Left kidney (tissue), 8 donors: ENCODE measurements at places on chromosomes 2 and 18. TPM values are rescaled to one million over a fixed set of nuclear protein-coding genes. Genes with fewer than 3 reads are reported as not detected.

The PLGLB2 gene
- 1.3 TPM for polyA plus RNA-seq

The ATOH8 gene
- polyA plus RNA-seq = 10.3 TPM

The TRAF3IP1 gene
- polyA plus RNA-seq = 24.1 TPM

The PLEKHH2 gene
- polyA plus RNA-seq = 66.9 TPM

The EGR4 gene
- polyA plus RNA-seq = not detected

The TUBA4B gene
- 0.75 TPM for polyA plus RNA-seq

The UGT1A1 gene
- polyA plus RNA-seq = 0.58 TPM

- DNase-seq = no peak
Measured at GRCh38 chr2:58708565-58708964, 467.4 kb upstream of the FANCL start.

GRCh38 chr2:172972005-172972619 is 103.5 kb upstream of the MAP3K20 start:
- DNase-seq = peak; percentile 17

- no peak for DNase-seq
Measured at GRCh38 chr2:114550364-114550763, 107.9 kb downstream of the DPP10 start.

GRCh38 chr2:211070547-211070946 is 514.1 kb downstream of the CPS1 start:
- no peak for DNase-seq

- DNase-seq = no peak
Measured at GRCh38 chr2:146633159-146633558, 1211.7 kb upstream of the ACVR2A start.

DNA sequence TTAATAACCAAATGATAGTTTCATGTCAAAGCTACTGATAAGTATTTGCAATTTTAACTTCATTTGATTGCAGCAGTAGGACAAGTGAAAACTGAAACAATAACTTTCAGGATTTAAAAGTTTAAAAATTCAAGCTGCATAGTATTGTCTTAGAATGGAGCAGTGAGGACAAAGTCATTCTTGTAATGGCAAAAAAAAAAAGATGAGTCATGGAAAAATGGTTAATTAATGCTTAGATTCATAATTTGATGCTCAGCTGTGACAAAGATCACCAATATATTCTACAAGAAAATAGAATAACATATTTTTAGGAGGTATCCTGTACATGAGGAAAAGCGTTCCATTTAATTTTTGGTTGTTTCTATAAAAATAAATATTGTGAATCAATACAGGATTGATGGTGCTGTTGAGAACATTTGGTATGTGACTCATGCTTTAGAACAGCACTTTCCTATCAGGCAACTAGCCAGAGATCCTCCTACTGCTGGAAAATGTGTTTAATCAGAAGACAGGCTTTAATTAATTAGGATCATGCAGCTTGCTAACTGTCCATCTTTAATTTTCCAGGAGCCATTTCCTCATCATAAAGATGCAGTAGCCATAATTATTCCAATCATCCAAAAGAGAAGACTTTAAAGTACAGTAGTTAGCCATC is 239.0 kb upstream of the MMADHC start:
- DNase-seq = no peak

DNA sequence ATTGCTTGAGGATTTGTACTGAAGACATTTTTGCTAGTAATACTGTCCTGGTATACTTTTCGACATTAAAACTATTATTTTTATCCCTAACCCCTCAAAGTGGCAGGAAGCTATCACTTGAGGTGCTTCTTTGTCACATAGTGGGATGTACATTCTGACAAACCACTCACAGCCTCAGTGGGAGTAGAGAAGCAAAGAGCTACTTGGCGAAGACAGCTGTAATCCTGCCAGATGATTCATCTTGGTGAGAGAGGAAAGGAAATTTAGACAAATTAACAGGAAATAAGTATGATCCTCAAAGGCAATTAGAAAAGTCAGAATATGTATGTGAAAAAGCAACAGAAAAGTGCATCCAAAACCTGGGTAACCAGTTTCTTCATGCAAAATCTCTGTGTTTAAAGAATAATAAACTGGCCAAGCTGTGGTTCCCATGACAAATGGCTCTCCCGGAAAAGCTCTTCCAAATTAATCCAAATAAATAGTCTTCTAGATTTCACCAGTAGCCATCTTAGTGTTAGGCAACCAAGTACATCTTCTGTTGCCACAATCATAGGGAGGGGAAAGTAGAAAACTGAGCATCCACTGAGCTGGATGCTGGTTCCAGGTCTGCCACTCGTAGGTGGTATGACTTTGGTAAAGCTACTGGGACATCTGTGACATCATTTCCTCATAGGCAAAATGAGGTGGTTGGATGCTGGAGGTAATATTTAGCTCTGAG is 308.0 kb upstream of the LYPD1 start:
- DNase-seq = no peak

- DNase-seq = no peak
Measured at GRCh38 chr2:88615822-88616221, 11.4 kb downstream of the EIF2AK3 start.

DNA sequence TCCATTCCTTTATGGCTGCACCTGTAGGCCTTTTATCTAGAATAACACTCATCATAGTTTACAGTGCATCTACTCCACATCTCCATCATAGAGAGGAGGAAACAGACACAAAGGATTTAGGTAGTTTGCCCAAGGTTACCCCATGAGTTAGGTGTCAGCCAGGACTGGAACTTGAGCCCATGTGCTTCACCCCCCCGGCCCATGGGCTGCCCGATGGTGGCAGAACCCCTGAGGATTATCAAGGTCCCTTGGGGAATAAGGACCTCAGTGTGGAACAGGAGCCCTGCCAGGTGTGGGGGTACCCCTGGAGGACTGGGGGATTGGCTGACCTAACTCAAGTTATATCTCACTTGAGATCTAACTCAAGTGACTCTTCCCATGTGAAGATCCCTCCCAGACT is 146.3 kb upstream of the OTX1 start:
- DNase-seq = no peak

DNA sequence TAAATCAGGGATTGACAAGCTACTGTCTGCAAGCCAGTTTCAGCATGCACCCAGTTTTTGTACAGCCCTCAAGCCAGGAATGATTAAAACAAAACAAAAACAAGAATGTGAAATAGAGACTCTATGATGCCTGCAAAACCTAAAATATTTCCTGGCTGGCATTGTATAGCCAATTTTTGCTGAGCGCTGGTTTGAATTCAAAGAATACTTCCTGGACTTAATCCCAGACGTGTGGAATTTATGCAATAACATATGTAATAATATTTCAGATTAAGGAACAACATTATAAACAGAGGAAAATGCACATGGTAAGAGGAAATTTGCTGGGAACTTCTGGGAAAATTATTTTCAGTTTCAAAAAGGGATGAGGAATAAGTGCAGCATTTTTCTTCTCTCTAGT is 148.1 kb upstream of the RPRM start:
- no peak for DNase-seq

DNA sequence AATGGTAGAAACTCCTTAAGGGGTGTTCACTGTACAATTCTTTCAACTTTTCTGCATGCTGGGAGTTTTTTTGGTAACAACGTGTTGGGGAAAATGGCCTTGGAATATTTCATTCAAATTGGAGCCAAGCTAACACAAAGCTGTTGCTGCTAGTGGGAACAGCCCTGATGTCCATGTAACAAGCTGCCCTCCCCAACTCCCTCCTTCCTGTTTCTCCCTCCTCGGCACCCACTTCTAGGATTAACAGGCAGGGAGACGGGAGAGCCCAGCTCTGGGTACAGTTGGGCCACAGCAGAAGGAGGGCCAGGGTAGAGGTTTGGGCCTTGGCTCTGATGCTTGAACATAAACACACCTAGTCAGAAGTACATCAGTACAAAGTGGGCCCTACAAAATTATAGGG is 9.4 kb upstream of the MOCOS start:
- DNase-seq = no peak

DNA sequence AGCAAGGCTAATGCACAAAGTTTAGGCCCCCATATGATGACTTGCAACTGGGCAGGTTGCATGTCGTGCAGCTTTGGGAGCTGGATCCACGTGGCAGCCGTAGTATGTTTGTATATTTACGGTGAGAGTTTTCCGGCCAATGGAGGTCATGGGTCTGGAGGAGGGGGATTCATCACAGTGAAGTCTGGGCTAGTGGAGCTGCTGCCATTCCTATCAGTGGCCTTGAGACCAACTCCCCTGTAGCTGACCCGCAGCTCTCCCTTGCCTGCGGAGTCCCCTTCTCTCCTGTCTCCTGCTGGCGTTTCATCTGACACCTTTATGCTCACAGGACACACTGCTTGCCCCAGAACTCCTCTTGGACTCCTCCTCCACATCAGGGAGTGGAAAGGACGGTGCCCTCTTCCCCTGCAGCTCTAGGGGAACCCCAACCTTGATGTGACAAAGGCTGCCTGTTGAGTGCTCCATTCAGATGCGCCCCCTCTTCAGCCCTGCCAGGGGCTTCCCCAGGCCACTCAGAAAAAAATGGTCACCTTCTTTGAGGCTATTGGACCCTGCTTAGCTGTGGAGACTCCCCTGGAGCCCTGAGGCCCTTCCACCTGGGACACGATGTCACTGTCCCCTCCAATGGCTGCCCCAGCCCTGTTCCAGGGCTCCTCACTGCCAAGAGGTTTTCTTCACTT is 121.7 kb downstream of the PXDN start:
- no peak for DNase-seq

DNA sequence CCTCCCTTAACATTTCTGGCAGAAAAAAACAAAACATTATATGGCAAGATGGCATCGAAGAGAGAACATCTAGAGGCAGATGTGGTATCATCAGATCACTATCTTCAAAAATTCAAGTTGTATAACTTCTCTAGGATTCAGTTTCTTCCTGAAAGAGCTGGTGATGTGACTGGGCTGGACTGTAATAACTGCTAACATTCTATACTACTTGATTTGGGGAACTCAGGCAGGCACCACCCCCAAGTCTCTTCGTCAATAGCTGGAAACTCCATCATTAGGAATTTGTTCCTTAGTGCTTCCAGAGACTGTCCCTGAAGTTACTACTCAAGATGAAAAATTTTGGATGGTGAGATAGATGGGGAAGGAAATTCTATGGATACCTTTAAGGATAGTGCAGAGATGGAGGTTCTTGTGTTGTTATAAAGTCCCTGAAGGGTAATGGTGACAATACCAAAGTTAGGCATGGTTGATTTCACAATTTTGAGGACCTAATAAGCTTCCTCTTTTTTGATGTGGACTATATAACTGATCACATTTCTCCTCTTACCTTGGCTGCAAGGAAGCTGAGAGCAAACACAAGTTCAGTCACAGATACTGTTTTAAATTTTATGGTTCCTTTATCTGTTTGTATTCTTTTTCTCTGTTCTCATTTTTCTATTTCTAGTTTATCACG is 59.1 kb upstream of the PGAP1 start:
- DNase-seq = no peak

DNA sequence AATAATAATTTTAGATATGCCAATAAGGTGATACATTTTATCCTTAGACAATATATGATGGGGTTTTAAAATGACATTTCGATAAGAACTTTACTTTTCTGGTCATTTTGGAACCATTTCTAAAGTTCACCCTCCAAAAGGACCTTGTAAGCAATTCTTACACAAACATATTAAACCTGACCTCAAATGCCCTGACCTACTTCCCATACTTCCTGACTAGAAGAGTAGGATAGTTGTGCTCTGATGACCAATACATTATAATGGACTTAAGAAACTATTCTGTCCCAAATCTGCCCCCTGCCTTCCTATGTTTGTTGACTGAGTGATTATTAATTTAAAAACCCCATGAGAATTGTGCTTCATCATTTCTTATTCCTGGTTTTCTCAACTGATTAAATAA is 24.6 kb downstream of the GCA start:
- no peak for DNase-seq

- no peak for DNase-seq
Measured at GRCh38 chr2:220246386-220246785, 619.0 kb downstream of the SLC4A3 start.

DNA sequence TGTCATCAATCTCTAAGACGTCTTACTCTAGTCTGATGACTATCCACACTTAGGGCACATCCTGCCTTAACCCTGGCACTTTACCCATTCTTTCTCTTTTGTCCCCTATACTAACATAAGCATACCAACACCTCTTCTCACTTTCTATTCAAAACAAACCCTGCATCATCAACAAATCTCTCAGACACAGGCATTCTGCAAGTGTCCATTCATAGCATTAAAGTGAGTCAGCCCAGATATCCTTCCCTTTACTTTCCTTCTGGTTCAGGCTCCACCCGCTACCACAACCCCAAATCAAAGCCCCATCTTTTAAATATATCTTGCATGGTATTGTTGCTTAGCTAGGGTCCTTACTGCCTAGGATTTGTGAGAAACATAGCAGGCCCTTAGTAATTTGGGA is 3.8 kb downstream of the GRB14 start:
- DNase-seq = no peak

DNA sequence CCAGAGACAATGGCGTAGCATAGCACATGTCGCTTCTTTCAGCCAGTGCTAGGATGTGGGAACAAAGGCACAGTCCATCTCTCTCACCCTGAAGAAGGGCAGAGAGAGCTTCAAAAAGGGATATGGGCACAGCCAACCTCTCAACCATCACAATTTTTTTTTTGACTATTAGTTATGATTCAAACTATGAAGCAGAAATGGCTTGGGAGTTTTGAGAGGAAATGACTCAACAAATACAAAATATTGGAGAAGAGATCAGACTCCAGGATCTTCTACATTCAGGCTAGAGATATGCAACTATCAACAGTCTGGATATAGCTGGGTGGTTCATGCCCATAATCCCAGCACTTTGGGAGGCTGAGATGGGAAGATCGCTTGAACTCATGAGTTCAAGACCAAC is 109.1 kb downstream of the MCFD2 start:
- no peak for DNase-seq

DNA sequence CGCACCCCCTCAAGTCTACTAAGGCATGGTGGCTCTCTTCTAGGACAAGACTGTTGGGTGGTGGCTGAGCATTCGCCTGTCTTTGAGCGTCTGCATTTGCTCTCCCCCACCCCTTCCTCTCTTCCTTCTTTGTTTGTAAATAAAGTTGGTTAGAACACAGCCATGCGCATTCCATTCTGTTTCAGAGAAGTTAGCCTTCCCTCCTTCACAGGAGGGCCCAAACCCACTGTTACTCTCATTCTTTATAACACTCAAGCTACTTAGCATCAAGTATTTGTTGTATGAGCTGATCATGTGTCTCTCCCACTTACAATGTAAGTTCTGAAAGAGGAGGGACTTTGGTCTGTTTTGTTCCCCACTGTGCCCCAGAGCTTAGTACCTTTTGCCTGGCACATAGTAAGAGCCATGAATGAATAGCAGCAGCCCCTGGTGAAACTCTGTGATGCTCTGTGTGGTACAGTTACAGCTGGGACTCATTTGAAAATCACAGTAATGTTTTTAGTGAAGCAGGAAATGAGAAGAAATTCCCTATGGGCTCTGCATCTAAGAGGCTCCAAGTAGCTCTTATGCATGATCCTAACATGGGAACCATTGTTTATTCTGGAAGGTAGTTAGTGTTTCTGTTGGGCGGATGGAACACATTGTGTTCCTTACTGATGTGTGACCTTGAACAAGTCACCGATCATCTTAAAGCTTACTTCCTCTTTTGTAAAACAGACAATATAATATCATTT is 7.7 kb downstream of the MGAT5 start:
- no peak for DNase-seq

- no peak for DNase-seq
Measured at GRCh38 chr2:60439219-60439974, 114.1 kb downstream of the BCL11A start.
